ENCODE measurements at places on chromosomes 3 and 15.

- no peak for DNase-seq
Measured at GRCh38 chr3:149252272-149252671, 30.6 kb upstream of the CP start.

DNA sequence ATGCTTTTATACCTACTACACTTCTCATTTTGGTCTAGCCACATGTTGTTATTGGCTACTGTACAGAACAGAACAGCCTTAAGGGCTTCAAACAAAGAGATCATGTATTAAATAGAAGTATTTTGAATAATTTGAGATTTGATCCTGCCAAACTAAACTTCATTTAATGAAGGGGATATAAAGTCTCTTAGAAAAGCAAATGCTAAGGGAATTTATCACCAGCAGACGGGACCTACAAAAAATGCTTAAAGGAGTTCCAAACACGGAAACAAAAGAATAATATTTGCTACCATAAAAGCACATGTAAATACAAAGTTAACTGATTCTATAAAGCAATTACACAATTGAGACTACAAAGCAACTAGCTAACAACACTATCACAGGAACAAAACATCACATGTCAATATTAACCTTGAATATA, 23.6 kb upstream of the FMN1 start:
- DNase-seq = no peak

GRCh38 chr3:188900421-188900951, 271.3 kb upstream of the TPRG1 start:
- peak; percentile 54 for DNase-seq

DNA sequence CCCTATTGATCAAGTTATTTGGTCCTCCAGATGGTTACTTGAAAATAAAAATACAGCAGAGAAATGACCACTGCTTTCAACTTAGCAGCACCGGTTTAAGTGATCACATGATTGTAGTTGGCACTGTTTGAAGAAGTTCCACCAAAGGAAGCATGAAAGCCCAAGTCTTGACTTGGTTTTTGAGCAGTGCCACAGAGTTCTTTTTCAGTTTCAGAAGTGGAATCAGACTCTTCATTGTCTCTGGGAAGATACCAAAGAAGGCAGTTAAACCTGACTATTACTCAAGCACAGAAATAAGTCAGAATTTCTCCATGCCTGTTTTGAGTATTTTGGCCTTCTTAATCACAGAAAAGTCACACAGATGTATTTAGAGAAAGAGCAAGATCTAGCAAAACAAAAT, 66.7 kb downstream of the BBX start:
- no peak for DNase-seq

GRCh38 chr3:45868213-45868612, 18.1 kb upstream of the CCR9 start:
- DNase-seq = no peak

DNA sequence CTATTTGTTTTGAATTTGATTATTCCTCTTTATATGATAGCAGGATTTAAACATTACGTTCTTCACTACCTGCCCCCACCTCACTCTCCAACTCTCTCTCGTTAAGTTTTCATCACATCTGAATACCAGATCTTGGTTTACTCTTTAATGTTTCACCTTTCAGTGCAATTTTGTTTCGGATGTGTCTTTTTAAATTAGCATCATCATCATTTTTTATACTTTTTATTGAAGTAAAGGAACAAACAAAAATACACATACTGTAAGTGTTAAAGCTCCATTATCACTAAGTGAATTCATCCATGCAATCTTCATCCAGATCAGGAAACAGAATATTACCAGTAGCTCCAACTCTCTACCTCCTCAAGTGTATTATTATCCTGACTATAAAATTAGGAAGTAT, 310.6 kb downstream of the C3orf38 start:
- no peak for DNase-seq

GRCh38 chr3:16426665-16427064, 86.8 kb downstream of the RFTN1 start:
- DNase-seq = no peak

- DNase-seq = no peak
Measured at GRCh38 chr3:54918516-54918915, 9.3 kb downstream of the LRTM1 start.
